ENCODE measurements at places on chromosomes 6 and 20. TPM values are rescaled to one million over a fixed set of nuclear protein-coding genes. Genes with fewer than 3 reads are reported as not detected.

The MUCL3 gene
- under 0.01 TPM for total RNA-seq

The GLP1R gene
- total RNA-seq = not detected

The IP6K3 gene
- total RNA-seq = not detected

The PHACTR1 gene
- total RNA-seq = 0.49 TPM

The DSP gene
- 4.3 TPM for total RNA-seq

The TSBP1 gene
- total RNA-seq = not detected

The TSPO2 gene
- not detected for total RNA-seq

The PPIL6 gene
- total RNA-seq = 0.65 TPM

The FKBP1A gene
- total RNA-seq = 39.3 TPM

The KIF6 gene
- total RNA-seq = 0.08 TPM

The MLN gene
- not detected for total RNA-seq

DNA sequence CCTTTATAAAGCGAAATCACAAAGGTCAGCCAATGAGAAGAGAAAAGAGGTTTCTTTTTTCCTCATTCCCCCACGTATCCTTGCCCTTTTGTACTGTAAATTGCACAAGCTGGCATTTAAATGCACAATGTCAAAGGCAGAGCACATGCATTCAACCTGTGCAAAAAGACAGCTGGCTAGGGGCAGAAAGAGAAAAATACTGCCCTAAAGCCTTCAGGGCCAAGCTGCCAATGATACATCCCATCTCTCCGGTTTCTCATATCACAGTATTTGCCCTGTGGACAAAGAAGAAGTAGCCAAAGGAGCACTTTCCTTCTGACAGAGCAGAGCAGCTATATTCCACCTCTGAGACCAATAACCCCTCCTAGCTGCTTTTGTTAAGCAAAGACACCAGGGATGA, 219.2 kb downstream of the TRDN start:
- no peak for DNase-seq

DNA sequence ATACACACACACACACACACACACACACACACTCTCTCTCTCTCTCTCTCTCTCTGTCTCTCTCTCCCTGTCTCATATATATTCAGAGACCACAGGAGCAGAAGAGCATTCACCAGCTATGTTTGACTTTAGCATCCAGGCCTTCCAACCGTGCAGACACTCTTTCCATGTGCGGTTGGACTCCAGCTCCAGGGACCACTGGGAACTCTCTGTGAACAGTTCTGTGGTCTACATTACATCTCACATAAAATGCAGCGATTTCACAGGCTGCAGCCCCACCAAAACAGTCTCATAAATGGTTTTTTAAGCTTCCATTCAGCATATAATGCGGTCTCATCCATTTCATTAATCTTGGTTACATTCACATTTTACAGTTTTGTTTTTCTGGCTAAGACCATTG, 508.4 kb upstream of the SULF2 start:
- no peak for DNase-seq

DNA sequence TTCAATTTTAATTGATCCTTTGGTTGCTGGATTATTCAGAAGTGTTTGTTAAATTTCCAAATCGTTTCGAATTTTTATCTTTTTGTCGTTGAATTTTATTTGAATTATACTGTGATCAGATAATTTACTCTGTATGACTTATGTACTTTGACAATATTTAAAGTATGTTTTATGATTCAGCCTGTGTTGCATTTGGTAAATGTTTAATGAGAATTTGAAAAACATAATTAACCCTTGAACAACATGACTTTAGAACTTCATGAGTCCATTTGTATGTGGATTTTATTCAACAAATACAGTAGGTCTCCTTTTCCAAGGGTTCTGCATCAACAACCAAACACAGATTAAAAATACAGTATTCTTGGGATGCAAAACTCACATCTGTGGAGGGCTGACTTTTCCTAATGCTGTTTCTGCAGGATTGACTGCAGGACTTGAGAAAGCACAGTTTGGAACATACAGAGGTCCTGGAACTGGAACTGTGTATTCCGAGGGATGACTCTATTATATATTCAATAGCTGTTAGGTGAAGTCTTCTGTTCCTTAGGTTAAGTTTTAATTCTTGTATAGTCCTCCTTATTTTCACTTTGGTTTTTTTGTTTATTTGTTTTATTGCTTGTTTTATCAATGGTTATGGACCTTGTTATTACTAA, 40.5 kb downstream of the FAM83B start:
- no peak for DNase-seq

- no peak for DNase-seq
These were observed 111.0 kb downstream of the NCOA3 start for GRCh38 chr20:47612670-47613069.

DNA sequence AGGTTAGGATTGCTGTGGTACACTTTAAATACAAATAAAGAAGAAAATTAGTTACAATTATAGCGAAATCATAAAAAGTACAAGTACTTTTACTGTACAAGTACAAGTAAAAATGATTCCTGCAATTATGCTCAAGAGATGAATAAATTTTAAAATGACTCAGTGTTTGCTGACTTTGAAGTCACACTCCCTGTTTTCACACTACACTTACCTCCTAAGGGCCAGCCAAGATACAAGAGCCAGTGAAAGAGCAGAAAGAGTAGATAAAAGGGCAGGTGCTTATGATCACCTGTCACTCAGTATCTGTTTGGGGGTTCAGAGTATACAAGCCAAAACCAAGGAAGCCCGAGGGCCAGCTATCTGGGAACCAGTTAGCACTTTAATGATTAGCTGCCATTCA, 41.0 kb upstream of the COL21A1 start:
- DNase-seq = no peak

GRCh38 chr6:159988983-159989454, 20.1 kb downstream of the IGF2R start:
- DNase-seq = peak; percentile 55

GRCh38 chr6:90435207-90435899, 138.7 kb upstream of the BACH2 start:
- no peak for DNase-seq

DNA sequence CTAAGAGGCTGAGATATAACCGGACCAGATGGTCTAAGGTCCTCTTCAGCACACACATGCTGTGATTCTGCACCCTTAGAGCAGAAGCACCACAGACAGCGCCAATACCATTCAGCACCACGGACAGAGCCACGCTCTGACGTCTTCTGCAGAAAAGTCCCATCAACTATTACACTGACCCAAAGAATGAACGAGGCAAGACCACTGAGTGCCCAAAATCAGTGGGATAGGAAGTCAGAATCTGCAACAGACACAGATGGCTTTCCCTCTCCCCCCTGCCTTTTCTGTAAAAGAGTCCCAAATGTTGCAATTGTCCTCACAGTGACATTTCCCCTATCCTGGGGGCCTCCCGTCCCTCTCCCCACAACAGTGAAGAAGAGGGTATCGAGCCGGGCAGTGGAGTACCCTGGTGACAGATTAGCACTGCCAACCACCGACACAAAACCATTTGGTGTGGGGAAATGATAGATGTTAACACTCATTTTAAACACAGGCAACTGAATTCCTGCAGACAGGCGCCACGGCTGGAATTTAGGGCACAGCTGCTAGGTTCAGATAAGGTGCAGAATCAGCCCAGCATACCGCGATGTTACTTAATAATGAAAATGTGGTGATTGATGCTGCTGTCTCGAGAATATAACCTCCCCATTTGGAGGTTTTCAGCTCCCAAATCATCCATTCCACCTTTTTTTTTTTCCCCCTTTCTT, 66.6 kb upstream of the CTNNBL1 start:
- peak; percentile 65 for DNase-seq

GRCh38 chr20:5153612-5154542, 27.1 kb downstream of the CDS2 start:
- DNase-seq = no peak

DNA sequence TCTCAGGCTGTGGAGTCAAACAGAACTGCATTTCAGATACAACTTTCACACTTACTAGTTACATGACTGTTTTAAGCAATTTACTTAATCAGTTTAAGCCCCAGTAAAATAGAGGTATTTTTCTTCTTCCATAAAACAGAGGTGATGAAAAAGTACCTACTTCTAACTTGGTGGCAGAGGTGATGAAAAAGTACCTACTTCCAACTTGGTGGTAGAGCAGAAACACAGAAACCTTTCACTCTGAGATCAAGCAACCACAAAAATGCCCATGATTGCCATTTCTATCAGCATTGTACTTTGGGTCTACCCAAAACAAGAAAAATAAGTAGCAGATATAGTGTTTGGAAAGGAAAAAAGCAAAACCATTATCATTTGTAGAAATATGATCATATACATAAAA, 148.7 kb downstream of the OPRM1 start:
- no peak for DNase-seq

DNA sequence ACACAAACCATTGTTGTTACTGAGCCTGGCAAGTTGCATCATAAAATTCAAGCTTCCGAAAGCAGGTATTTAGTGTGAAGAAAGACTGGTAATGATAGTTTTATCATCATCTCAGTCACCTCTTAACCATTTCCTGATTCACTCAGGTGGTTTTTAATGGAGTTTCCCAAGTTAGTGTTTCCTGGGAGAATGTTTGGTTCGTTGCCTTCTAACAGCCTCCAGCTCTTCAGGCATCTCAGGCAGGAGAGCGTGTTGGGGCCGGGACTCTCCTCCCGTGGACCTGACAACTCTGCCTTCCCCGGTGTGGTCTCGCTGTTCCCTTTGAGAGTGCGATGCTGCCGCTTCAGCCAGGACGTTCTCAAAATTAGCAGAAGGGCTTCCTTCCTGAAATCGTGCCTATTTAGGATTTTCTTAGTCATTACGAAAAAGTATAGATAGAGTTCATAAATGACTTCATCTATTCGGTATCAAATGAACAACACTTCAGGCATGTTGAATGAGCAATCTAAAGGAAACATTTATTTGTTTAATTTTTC, 105.0 kb upstream of the QKI start:
- no peak for DNase-seq

DNA sequence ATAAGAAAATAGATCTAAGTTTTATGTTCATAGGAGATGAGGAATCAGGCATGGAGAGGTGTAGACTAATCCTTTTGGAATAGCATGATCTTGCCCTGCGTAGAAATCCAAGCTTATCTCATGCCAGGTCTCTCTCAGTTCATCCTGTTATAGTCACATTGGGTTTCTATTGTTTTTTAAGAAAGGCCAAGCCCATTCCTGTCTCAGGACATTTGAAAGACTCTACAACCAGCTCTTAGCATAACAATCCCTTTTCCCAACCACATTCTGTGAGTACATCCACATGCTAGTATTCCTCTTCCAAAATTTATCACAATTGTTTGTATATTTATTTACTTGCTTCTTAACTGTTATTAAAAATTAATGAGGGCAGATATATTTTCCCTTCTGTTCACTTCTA, 130.3 kb downstream of the MMUT start:
- DNase-seq = no peak

- no peak for DNase-seq
These were observed 48.9 kb downstream of the ALDH5A1 start for GRCh38 chr6:24543683-24544082.

GRCh38 chr20:38930242-38930569, 4.0 kb downstream of the FAM83D start:
- no peak for DNase-seq

DNA sequence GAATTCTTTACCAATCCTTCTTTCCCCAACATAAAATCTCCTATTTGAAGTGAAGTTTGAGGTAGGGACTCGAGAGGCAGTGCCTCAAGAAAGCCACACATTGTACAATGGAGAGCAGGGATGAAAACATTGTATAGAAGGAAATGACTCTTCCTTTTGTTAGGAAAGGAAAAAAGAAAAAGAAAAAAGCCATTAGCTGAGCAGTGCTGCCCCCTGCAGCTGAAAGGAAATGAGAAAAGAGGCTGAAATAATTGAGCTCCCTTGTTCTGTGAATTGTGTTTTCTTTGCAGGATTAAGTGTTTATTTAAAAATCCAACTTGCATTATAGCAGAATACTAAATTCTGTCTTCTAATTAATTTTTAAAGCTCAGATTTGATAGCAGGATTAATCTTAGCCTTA, 162.9 kb upstream of the SASH1 start:
- peak; percentile 40 for DNase-seq

DNA sequence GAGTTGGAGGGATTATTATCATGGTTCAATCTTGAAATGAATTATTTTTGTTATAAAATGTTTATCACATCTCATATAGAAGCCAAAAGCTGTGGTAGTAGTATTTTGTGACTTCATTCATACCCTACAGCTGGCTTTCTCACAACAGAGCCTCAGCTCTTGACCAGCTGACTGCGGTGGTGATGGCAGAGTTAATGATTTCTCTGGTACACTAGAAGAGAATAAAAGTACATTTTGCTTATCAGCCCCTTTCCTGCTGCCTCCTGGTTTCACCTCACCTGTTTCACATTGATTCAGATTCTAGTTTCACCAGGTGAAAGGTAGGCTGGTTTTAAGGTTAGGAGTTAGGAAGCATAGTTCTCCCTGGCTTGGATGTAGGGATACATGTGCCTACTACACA, 55.7 kb downstream of the AFG1L start:
- DNase-seq = no peak

Data from fibroblast of the aortic adventitia (primary cell).